B cell (primary cell): ENCODE measurements at places on chromosomes 16 and 17.

- DNase-seq, result peak; percentile 10
Observed at GRCh38 chr16:29678691-29679267, at the start of gene QPRT. QPRT (plus strand) TSS chr16:29679180; CDS start chr16:29679198, 18 bp downstream.

GRCh38 chr17:1960545-1960912 is 64.6 kb downstream of the RTN4RL1 start:
- no peak for DNase-seq

- DNase-seq, result no peak
Observed at GRCh38 chr17:17941015-17941414, 31.2 kb downstream of the TOM1L2 start.

DNA sequence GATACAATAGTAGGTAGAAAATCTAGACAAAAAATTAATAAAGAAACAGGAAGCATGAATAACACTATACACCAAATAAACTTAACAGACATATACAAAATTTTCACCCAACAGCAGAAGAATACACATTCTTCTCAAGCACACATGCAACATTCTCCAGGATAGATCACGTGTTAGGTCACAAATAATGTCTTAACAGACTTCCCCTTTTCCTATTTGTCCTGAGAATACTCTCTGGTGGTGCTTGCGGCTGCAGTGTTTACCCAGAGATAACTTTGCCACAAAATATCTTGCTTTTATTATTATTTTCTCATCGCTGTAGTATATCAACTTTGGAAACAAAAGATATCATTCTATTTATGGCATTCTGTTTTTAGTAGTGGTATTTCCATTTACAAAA is 40.6 kb upstream of the ZNF267 start:
- no peak for DNase-seq

DNA sequence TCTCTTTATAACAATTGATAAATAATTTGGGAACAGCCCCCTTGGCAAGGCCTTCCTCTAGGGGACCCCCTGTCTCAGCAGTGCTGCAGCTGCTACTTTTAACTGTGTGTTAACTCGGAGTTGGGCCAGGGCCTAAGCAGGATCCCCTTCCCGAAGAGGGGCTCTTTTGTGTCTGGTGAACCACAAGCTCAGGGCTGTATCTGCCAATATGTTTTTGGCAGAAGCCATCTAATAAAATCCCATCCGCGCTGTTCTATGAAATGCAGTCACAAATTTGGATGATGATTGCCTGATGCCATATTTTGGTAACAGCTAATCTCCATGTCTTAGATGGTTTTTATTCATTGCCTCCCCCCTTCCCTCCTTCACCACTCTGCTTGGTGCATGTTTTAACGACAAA is 267.7 kb downstream of the FTO start:
- no peak for DNase-seq

DNA sequence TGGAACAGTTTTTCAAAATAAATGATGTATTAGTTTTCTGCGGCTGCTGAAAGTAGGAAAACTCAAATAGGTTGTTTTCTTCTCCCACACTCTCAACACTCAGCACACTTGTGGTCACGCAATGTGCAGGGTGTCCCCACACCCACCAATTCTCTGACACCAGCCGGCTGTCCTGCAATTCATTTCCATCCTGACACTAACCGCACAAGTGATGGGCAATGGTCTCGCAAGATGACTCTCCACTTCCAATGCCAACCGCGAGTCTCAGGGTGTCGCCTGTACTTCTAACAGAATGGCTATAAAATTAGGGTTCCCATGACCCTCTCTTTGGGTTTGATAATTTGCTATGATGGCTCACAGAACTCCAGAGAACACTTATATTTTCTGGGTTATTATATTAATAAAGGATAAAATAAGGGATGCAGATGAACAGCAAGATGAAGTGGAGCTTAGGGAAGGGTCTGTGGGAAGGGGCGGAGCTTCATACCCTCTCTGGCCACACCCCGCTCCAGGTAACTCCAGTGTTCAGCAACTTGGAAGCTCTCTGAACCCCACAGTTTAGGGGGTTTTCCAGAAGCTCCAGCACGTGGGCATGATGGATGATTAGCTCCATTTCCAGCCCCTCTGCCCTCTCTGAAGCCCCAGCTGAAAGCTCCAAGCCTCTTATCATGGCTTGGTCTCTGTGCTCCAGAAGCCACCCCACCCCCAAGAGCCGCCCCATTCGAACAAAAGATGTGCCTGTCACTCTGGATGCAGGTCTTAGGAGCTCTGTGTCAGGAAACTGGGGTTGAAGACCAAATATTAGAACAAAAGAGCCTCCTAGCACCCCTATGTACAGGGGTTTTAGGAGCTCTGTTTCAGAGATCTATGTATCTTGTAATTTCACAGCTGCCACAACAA is 19.8 kb downstream of the TAF1C start:
- DNase-seq, result no peak

- DNase-seq, result no peak
Observed at GRCh38 chr17:15087946-15088345, 177.2 kb downstream of the PMP22 start.

- DNase-seq, result no peak
Observed at GRCh38 chr16:67441271-67441753, 10.4 kb downstream of the HSD11B2 start.

GRCh38 chr17:18099516-18099915 is 9.0 kb upstream of the MYO15A start:
- DNase-seq, result no peak

DNA sequence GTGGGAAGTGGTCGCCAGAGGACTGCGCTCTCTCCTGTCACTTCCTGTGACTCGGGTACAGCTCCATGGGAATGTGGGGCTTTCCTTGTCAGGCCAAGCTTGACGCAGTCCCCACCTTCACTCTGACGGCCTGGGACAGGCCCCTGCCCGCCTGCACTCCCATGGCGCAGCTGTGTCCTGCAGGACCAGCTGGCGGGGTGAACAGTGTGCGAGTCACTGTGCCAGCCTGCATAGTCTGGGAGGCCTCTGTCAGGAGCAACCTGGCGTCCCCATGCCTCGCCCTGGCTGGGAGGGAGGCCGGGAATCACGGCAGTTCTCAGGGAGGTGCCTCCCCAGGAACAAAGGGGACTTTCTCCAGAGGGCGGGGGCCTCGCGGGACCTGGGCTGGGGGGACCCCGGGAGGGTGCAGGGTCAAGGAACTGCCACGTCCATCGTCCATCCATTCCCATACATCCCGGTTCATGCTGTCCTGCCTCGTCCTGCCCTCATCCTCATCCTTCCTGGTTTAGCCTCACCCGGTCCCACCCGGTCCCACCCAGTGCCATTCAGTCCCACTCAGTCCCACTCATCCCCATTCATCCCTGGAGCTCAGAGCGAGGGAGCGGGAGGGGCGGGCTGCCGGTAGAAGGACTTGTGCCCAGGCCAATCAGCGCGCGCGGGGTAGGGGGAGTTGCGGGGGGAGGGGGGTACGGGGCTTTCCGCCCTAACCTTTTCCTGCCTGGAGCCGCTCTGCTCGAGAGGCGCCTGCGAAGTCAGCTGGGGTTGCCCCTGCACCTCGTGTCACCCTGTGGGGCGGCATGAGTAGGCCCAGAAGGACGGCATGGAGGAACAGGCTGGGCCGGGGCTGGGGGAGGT is 13.4 kb downstream of the FLYWCH1 start:
- DNase-seq, result no peak

- no peak for DNase-seq
Observed at GRCh38 chr17:38579934-38580333, 25.8 kb downstream of the SRCIN1 start.

GRCh38 chr16:2226245-2226793 is 2.9 kb downstream of the E4F1 start:
- DNase-seq, result no peak

GRCh38 chr16:57653936-57654335 is 14.2 kb upstream of the ADGRG3 start:
- DNase-seq, result no peak

DNA sequence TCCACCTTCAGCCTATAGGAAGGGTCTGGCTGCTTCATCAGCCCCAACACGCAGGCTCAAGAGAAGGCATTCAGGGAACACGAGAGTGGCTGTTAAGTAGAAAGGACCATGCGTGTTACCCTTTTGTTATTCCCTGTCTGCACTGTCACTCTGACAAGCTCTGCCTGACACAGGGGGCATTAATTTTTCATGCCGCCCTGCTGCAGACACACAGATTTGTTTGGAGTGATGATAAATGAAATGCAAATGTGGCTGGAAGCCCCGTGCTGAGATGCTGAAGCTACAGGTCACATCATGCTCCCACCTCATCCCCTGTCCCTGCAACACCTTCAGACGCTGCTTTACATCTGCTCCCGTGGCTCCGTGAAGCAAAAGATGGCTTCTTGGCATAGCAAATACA is 97.7 kb downstream of the USP31 start:
- no peak for DNase-seq

DNA sequence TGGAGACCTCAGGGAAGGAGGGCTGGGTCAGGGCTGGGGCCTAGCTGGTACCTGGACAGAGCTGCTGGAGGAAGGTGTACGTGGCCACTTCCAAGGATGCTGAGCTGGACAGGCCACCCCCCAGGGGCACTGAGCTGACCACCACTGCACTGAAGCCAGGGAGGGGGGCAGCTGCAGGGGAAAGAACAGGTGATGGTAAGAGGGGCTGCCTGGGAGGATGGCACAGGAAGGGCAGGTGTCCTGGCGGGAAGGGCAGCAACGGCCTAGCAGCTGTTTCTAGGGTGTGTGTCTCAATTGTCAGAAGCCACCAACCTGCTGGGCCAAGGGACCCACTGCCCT is 1.8 kb downstream of the GALK1 start:
- DNase-seq, result no peak

GRCh38 chr16:78436846-78437245 is 337.4 kb downstream of the WWOX start:
- DNase-seq, result no peak

DNA sequence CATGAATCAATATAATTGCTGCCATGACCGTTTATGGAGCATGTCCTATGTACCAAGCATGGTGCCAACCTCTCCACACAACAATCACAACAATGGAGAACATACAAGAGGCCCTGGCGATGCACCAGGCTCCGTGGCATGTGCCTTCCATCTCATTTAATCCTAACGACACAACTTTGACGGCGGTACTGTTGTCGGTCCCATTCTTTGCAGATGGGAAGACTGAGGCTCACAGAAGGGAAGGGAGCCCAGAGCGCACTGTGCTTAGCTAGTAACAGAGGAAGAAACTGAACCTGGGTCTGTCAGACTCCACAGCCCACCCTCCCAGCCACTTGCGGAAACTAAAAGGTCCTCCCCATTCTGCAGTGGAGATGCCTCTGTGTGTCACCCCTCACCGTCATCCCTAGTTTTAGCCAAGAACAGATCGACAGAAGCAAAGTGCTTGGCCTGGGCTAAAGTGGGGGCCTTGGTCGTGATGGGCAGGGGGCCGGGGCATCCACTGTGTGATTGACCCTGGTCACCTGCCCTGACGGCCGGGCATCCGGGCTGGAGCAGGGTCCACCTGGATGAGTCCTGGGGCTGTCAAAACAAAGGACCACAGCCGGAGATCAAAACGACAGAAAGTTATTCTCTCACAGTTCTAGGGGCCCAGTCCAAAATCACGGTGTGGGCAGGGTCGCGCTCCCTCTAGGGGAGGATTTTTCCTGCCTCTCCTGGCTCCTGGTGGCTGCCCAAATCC is 183.9 kb downstream of the C16orf95 start:
- no peak for DNase-seq

GRCh38 chr17:4186357-4186881 is 43.4 kb downstream of the CYB5D2 start:
- DNase-seq, result no peak

GRCh38 chr16:85616607-85617321 is 3.6 kb downstream of the GSE1 start:
- peak; percentile 60 for DNase-seq

- DNase-seq, result no peak
Observed at GRCh38 chr17:82103553-82104451, 5.8 kb upstream of the FASN start.

GRCh38 chr16:31202414-31203375 is at the start of gene PYCARD:
PYCARD (minus strand) TSS chr16:31202760; CDS start chr16:31202690, 70 bp downstream.
- DNase-seq, result no peak

DNA sequence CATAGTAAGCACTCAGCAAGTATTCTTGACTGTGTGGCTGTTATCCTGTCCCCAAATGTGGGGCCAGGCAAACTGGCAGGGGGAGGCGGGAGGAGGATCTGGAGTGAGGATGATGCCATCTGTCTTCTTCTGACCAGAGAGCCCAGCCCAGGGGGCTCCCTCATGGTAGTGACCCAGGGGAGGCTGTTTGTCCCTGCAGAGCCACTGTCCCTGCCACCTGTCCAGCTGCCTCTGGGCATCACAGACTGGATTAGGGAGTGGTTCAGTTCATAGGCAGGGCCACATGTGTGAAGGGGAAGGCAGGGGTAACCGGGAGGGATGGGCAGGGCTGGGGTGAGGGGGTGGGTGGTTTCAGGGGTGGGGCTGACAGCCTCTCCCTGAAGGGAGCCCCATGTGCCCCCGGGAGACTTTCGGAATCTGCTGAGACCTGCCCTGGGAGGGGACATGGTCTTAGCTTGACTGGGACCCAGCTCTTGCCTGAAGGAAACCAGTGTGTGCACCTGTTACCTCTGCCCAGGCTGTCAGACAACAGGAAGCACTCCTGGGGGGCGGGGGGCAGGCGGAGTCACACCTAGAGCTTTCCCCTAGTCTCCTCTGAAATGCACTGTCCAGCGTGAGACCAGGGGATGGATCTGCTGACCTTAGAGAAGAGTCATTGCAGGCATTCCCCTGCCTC is 15.2 kb downstream of the ARHGAP23 start:
- DNase-seq, result no peak

DNA sequence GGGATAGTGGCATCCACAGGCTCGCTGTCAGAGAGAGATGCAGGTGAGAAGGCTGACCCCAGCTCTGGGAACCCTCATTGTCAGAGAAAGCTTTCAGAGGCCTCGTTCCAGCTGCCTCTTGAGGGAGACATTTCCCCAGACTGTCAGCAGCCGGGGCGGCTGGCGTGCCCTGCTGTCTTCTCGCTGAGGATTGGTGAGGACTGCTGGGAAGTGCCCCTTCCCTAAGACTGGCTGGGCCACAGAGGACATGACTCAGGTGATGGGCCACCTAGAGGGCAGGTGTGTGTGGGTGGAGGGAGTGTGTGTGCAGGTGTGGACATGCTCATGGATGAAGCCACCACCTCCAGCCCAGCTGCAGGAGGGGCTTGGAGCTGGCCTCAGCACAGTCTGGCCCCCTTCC is 25.3 kb downstream of the SPACA3 start:
- DNase-seq, result no peak

DNA sequence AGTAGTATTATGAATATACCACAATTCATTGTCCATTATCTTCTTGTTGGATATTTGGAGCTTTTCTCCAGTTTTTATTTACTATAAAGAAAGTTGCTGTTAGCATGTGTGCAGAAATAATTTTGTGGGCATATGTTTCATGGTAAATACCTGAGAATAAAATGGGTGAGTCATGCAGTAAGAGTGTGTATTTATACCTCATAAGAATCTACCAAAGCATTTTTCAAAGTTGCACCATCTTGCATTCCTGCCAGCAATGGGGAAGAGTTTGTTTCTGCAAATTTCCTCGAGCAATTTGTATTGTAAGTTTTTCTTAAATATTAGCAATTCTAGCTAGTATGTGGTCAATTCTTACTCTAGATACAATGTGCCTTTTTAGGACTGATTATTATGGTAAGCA is 7.9 kb upstream of the MON1B start:
- DNase-seq, result no peak

DNA sequence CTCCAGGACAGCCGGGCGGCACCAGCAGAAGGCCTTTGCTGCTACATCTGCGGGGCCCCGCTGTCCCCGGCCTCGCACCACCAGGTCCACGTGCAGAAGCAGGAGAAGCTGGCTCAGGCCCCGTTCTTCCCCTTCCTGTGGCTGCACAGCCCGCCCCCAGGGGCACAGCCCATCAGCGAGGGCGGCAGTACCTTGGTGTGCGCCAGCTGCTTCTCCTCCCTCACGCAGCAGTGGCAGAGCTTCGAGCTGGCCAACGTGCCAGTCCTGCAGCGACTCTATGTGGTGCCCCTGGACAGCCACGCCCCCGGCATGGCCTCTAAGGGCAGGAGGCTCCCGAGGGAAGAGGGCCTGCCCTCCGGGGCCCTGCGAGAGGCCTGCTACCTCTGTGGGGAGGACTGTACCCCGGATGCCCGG is 58.3 kb upstream of the CIBAR2 start:
- no peak for DNase-seq
